ENCODE measurements at places on chromosomes 5 and 9.

- no peak for DNase-seq
These were observed 33.5 kb downstream of the PDGFRB start for GRCh38 chr5:150122158-150122510.

DNA sequence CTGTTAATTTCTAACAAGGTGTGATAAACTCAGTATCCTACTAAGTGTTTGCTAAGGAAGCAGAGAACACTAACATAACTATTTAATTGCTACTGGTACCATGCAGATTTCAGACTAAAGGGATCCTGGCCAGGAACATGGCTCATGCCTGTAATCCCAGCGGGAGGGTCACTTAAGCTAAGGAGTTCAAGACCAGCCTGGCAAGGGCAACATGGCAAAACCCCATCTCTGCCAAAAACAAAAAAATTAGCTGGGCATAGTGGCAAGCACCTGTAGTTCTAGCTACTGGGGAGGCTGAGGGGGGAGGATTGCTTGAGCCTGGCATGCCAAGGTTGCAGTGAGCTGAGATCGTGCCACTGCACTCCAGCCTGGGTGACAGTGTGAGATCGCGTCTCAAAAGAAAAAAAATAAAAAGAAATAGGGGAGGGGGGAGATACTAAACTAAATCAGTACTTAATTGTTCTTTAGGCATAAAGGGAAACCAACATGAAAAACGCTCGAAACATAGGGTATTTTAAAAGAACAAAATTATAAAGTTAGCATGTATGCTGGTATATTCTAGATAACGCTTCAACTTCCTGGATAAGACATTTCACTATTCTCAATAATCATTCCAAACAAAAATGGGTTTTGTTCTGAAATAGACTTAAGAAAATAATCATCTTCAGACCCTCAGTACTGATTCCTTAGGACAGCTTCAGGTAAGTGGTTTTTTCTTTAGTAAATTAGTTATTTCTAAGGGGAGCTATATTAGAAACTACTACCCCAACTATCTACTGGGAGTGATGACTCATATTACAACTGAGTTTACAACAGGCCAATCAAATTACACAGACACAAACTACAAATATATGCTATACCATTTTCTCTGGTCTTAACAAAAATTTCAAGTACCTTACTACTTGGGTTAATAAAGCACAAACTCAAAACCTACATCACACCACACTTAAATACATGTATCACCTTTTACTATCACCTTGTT, 3.5 kb downstream of the PANK3 start:
- no peak for DNase-seq

DNA sequence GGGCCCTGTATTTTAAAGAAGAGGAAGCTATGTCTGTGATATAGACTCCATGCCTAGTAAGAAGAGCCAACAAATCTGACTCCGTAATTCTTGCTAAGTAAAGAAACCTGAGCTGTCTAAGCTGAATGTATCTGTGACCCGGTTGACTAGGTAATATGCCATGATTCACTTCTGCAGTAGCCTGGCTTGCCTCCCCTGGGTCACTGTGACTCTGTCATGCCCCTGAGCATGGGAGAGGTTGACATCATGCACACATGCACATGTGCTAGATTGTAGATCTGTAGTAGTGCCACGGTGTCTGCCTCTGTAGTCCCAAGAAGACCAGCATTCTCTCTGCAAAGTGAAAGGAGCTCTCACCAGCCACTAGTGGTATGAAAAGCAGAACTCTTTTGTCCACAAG, 9.1 kb downstream of the SLC22A5 start:
- no peak for DNase-seq

- no peak for DNase-seq
These were observed 57.3 kb upstream of the C6 start for GRCh38 chr5:41270423-41271251.

- no peak for DNase-seq
These were observed 54.4 kb upstream of the TRAF1 start for GRCh38 chr9:120980951-120981350.

- DNase-seq, result peak; percentile 44
These were observed 116.1 kb downstream of the KDM4C start for GRCh38 chr9:6873857-6874256.

GRCh38 chr5:176995896-176996767, 10.4 kb downstream of the UIMC1 start:
- peak; percentile 3 for DNase-seq

DNA sequence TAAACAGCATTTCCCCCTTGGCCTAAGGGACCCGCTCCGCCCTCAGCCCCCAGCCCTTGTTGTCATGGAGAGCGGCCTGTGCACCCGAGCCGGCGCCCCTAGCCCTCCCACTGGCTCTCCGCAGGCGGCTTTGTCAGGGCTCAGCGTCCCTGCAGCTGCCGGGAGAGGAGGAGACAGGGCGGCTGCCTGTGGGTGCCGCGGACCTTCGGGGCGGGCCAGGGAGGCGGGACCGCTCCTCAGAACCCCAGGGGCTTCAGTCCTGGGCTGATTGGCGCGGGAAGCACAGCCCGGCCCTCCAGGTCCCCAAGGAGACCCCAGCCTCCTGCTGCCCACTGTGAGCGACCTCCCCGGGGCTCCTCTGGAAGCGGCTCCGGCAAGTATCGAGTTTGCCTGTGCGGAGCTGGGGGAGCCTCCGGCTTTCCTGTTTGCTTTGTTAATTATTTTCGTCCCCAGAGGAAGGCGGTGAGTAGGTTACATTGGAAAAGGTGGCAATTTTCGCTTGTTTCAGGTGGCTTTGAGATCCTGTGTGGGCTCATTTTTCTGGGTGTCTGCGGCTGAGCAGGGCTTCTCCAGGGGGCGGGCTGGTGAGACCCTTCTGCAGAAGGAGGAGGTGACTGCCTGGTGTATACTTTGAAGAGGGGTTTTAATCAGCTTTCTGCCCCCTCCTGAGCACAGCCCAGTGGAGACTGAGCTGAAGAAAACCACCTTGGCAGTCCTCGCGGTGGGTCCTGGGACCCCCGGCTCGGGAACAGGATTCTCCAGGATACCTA, at the start of gene FGD3:
Gene FGD3 (plus strand): TSS at position 256 of the 770 bp plus-strand sequence. CDS start 28,734 bp downstream, outside the sequence.
- DNase-seq, result no peak

- no peak for DNase-seq
These were observed 5.8 kb upstream of the TBC1D9B start for GRCh38 chr5:179913461-179913860.

- no peak for DNase-seq
These were observed 213.4 kb upstream of the ADAMTSL1 start for GRCh38 chr9:18260521-18260920.

- DNase-seq, result no peak
These were observed 18.7 kb downstream of the SLC46A2 start for GRCh38 chr9:112872019-112872418.

GRCh38 chr9:111728143-111728542, 66.6 kb downstream of the SHOC1 start:
- no peak for DNase-seq

GRCh38 chr9:92151691-92152393, 36.6 kb upstream of the SPTLC1 start:
- DNase-seq, result no peak

- DNase-seq, result no peak
These were observed 280.1 kb upstream of the DMRT1 start for GRCh38 chr9:561427-561826.

- DNase-seq, result no peak
These were observed 179.0 kb downstream of the TAF11L14 start for GRCh38 chr5:17813214-17813613.

- peak; percentile 66 for DNase-seq
These were observed 232.2 kb downstream of the SYK start for GRCh38 chr9:91033797-91034196.

DNA sequence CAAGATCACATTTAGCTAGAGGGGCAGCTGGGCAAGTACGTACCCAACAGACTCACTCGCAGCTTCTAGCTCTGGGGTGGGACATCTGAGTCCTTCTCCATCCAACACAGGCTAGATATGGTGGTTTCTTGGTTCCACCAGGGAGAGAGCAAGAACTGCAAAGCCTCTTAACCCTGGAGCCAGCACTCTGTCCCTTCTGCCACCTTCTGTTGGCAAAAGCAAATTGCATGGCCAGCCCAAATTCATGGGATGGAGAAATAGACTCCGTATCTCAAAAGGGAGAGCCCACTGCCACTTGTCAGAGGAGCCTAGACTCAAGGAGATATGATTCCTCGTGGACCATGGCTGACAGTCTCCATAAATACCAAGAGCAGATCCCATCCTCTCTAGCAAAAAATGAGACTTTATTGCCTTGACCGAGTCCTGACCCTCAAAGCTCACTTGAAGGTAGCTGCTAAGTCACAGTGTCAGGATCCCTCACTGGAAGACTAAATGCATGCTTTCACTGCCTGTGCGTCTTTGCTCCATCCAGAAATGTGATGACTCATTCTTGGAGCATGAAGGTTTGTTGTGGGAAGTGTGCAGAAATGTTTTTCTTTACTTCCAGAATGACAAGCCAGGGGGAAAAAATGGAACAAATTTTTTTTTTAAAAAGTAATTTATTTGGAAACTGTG, 28.8 kb upstream of the ROR2 start:
- no peak for DNase-seq

DNA sequence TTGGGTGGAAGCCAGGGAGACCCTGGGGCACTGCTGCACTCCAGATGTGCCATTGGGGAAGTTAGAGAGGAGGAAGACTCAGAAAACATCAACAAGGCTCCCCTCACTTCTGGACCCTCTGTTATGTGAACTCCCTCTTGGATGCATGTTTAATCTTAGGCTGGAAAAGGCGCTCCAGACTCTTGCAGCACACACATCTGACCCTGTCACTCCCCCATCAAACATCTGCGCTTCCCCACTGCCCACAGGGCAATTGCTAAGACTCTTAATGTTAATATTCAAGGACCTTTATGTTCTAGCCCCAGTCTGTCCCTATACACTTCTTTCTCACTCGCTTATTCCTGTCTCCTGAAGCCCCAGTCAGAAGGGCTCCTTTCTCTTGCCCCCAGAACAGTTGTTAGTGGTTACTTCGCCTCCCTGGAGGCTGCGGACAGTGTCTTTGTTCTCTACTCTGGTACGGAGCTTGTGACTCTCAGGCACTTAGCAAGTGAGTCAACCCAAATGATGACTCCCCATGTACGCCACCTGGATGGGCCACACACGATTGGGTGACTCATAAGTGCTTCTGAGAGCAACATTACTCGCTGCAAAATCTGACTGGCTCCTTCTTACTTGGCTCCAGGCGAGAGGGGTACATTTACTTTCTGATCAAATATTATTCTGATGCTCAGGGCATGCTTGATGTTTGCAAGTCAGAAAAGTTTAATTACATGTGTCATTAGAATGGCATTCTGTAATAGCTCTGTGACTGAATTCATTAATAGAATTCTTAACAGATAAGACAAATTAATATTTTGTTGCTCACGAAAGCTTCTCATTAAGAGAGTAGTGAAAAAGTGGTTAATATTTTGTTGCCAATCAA, 193.6 kb downstream of the HSPA4 start:
- no peak for DNase-seq

Data from CD4-positive, alpha-beta T cell treated with Interleukin-15 for 4 hours (primary cell).